NCI-H460 (cell line): ENCODE measurements at places on chromosomes 13 and 19.

DNA sequence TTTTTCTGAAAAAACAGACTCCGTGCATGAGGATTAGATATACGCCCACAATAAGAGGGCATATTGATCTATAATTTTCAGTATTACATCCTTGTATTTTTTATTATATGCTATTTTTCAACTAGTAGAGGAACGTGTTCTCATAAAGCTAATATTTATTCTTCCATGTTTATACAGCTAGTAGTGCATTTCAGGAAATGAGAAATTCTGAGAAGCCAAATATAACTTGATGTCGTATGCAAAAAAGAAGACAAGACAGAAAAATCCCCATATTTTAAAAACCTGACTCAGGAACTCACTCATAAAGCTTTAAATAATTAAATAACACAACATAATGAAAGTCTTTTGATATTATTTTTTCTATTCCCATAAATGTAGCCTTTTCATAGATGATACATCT lies 308.6 kb downstream of the ENOX1 start:
- DNase-seq, result no peak

- DNase-seq, result no peak
Observed at GRCh38 chr13:33677215-33677614, 140.7 kb upstream of the RFC3 start.

GRCh38 chr13:113427562-113428468 lies 25.5 kb downstream of the ADPRHL1 start:
- no peak for DNase-seq

DNA sequence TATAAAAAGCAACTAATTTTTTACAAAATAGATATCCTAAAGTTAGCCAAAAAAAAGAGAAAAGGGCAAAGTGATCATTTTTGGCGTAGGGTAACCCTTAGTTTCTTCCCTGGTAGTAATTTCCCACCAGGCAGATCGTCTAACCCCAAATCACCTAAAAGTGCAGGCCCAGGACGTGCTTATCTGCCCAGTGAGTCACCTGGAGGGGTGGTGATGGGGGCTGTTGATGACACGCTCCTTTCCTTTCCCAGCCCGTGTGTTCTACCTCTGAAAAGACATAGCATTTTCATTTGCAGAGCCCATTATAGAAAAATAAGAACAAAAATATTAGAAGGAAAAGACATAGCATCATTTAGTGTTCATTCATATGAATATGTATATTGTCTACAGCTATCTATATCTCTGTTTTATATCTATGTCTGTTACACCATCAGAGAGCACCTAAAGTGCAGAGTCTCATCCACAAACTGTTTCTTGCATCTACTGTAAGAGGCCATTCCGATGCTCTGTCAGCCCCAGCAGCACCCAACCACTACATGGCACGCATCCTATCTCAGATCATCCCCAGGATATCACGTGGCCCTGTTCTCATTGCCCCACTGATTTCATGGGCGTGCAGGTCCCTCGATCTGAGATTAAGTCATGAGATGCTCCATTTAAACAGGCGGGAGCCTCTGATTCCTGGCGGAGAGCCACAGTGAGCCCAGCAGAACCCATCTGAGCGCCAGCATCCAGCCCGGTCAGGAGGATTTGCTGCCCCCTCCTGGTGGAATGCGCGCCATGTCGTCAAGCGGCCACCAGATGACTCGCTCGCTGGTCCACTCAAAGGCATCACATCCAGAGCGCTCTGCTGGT lies 8.5 kb upstream of the LILRB3 start:
- peak; percentile 53 for DNase-seq

GRCh38 chr13:35697186-35697730 lies 220.8 kb upstream of the MAB21L1 start:
- no peak for DNase-seq

GRCh38 chr19:50759886-50760285 lies 10.4 kb upstream of the GPR32 start:
- no peak for DNase-seq

DNA sequence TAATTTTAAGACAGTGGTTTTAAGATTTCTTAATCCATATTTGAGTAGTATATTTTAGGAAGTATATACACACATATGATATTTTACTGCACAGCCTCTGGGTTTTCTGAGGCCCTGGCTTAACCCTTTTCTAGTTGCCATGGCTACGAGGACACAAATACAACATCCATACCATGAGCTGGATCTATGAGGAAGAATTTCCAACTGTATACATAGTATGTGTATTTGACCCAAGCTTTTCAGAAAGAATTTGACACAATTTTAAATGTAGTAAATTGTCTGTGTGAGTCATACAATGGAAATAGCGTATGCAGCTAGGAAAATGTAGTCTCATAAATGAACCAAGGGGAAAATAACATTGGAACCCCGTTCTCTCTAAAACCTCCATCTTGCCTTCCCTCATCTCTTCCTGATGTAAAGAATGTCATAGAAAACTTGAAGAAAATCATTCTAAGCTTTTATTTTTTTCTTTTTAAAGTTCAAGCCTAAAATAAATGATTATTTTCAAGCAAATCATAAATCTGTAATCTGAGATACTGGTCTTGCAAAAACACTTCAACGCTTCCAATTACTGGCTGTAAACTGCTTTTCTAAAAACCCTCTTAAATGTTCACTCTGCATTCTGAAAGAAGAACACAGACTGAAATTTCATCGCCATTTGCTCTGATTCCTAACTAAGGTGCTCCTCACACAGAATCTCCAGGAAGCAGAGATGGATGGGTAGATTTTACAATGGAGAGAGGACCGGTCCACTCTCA lies 172.4 kb downstream of the LACC1 start:
- no peak for DNase-seq

GRCh38 chr13:71828564-71828963 lies 38.4 kb downstream of the DACH1 start:
- no peak for DNase-seq

GRCh38 chr19:9644472-9644871 lies 23.4 kb upstream of the ZNF561 start:
- no peak for DNase-seq

GRCh38 chr19:48489608-48490216 lies 20.5 kb downstream of the CYTH2 start:
- DNase-seq, result peak; percentile 55

GRCh38 chr13:109371066-109371465 lies 415.3 kb downstream of the IRS2 start:
- no peak for DNase-seq

- no peak for DNase-seq
Observed at GRCh38 chr13:112469071-112469745, 93.1 kb downstream of the SPACA7 start.

- DNase-seq, result no peak
Observed at GRCh38 chr13:20006206-20006605, 47.7 kb downstream of the ZMYM2 start.

- DNase-seq, result no peak
Observed at GRCh38 chr13:99237981-99238662, 20.1 kb downstream of the GPR18 start.

- peak; percentile 23 for DNase-seq
Observed at GRCh38 chr19:41588497-41589209, 12.7 kb downstream of the CEACAM21 start.

GRCh38 chr19:941292-942132 lies 15.7 kb downstream of the ARID3A start:
- DNase-seq, result no peak

DNA sequence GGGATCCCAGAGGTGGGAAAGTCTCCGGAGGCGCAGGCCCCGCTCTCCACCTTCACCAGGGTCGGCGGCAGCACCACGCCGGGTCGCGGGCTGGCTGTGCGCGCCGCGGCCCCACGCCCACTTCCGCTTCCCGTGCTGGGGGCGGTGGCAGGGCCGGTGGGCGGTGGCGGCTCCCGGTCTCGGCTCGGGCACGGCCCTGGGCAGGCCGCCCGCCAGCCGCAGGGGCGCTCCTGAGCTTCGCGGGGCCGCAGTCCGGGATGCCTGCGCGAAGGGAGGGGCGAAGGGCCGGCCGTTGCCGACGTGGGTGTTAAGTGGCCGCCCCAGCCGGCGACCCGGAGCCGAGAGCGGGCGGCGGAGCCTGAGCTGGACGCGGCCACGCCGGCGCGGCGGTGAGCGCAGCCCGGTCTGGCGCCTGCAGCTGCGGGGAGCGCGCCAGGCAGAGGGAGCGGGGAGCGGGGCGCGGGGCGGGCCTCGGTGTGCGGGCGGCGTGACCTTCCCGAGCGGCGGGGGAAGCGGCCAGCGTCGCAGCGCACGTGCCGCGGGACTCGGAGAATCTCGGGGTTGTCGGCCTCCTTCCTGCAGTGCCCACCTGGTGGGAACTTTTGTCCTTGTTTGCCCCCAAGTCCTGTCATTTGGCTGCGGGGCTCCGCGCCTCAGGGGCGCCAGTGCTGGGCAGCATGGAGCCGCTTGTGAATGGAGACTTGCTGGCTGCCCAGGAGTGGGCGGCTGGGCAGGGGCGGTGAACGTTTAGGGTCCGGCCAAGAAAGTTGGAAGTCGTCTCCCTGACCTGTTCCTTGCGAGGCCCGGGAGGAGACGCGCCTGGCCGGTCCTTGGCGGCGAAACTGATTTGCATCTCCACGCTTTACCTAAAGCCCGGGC lies at the start of gene SLC25A15:
TSS of gene SLC25A15 (plus strand) at position 337 of the 879 bp plus-strand sequence. CDS start 3,616 bp downstream, outside the sequence.
- peak; percentile 73 for DNase-seq

DNA sequence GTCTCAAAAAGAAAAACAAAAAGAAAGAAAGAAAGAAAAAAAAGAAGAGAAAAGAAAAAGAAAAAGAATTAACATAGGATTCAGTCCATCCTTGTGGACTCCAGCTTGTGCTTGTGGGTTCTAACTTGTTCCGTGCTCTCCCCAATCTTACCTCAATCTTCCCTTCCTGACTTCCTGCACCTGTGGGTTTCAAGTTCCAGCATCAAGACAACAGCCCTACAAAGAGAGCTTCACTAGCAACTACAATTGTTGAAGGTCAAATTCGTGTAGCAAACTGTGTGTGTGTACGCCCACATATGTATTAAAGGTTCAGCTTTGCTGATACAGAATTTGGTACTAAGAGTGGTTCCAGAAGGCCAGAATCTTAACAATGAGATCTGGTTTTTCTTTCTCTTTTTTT lies 25.3 kb downstream of the FXYD5 start:
- DNase-seq, result no peak

DNA sequence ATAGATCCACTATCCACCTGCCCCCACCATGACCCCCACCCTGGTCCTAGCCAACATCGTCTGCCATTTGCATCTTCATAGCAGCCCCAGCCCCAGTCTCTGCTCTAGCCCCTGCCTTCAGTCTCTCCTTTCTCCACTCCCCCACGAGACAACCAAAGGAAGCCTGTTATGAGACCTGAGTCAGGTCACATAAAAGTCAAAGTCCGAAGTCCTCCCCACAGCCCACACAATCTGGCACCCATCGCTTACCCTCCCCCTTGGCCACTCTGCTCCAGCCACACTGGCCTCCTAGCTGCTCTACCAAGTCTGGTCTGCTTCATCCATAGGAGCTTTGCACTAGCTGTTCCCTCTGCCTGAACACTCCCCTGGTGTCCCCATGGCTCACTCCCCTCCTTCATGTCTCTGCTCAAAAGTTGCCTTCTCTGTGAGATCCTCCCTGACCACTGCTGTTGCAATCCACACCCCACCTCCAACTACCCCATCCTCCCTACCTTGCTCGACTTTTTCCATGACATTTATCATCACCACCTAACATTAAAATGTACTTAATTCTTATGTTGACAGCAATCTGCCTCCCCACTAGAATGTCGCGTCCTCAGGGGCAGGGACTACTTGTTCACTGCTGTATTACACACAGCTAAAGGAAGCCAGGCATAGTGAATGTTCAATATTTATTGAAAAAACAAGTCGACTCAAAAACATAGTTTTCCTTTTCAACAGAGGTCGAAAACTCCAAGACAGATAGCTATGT lies 1.2 kb upstream of the PLEKHG2 start:
- no peak for DNase-seq

GRCh38 chr19:9838324-9838723 lies 3.2 kb downstream of the PIN1 start:
- DNase-seq, result no peak

- no peak for DNase-seq
Observed at GRCh38 chr13:27258637-27259386, 7.5 kb downstream of the RPL21 start.

DNA sequence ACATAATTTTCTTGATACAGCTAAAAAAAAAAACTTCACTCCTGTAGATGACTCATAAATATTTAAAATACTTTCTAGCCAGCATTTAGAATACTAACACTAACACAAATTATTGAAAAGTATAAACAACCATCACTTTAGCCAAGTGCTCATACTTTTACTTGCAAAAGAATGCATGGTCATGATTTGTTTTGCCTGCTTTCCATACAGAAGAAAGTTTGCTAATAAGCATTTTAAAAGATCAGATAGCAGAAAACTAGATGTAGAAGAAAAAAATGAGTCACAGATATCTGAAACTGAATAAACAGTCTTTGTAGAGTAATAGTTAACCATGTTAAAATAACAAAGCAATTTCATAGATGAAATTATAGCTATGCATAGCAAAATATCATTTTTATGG lies 2280.4 kb upstream of the PCDH20 start:
- DNase-seq, result no peak

DNA sequence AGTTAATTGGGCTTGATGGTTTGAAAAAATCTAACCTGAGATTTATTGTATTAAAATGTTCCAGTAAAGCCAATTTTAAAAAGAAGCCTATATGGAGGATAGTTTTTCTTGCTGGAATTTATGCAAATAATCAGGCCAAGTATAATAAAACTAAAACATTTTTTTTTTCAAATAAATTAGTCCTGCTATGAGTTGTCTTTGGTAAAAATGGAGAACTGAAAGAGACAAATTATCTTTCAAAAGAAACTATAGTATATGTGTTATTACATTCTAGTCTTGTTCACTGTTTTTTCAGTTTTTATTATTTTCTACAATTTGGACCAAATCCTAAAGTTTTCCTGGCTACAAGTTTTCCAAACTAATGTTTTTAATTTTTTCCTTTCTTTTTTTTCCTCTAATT lies 468.9 kb downstream of the UQCRFS1 start:
- DNase-seq, result no peak

DNA sequence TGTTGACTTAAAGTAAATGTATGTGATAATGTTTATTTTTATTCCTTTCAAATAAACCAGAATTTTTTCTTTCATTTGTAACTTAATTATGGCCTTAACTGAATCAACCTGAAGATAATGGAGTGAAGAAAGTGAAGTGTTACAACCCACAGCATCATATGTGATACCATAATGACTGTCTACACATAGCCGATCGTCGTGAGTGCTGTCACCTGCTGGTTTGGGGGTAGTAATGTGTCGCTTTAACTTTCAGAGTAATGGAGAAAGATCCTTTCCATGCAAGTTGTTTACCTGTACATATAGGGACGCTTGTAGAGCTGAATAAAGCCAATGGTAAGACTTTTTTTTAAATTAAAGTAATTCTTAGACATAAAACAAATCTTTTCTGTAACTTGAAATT lies 9.9 kb downstream of the CDC16 start:
- no peak for DNase-seq

GRCh38 chr13:29318741-29319140 lies 276.7 kb downstream of the SLC7A1 start:
- DNase-seq, result no peak

- DNase-seq, result no peak
Observed at GRCh38 chr19:9156304-9156703, 16.1 kb downstream of the ZNF317 start.

- no peak for DNase-seq
Observed at GRCh38 chr13:59197397-59197796, 966.3 kb downstream of the DIAPH3 start.

GRCh38 chr13:21637296-21637695 lies 33.3 kb upstream of the MICU2 start:
- no peak for DNase-seq
